MV-4-11 (cell line): ENCODE measurements at places on chromosomes 3 and 15.
A peak's percentile ranks its signal among the peaks of the same experiment; 100 is the strongest.

DNA sequence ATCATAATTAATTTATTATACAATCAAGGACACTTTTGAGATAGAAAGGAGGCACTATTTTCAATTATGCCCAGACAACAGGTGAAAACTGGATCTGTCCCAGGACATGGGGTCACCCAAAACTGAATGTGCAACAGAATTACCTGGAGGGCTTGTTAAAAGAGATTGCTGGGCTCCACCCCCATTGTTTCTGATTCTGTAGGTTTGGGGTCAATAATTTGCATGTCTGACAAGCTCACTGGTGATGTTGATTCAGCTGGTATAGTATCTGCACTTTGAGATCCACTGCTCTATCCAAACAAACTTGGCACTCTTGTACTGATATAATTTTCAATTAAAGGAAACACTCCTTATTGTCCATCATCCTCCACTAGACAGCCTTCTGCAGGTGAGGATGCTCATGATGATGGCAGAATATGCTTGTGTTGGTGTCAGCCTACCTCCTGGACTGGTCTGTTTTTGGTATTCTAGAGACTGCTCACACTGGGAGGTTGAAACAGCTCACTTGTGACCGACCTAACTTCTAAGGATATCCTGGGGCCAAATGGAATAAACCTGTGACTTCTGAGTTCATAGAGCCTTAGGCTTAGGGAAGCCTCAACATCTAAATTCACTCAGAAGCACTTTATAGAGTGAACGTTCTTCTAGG lies 2.2 kb downstream of the P2RY14 start:
- DNase-seq: no peak

GRCh38 chr15:96561593-96561992 lies 231.1 kb downstream of the NR2F2 start:
- DNase-seq: peak; percentile 4

- DNase-seq: no peak
Measured at GRCh38 chr3:188721990-188722389, 449.8 kb upstream of the TPRG1 start.

- peak; percentile 35 for DNase-seq
Measured at GRCh38 chr3:46380471-46381221, 9.9 kb downstream of the CCR5 start.

- DNase-seq: no peak
Measured at GRCh38 chr3:20852712-20853111, 666.7 kb upstream of the SGO1 start.

DNA sequence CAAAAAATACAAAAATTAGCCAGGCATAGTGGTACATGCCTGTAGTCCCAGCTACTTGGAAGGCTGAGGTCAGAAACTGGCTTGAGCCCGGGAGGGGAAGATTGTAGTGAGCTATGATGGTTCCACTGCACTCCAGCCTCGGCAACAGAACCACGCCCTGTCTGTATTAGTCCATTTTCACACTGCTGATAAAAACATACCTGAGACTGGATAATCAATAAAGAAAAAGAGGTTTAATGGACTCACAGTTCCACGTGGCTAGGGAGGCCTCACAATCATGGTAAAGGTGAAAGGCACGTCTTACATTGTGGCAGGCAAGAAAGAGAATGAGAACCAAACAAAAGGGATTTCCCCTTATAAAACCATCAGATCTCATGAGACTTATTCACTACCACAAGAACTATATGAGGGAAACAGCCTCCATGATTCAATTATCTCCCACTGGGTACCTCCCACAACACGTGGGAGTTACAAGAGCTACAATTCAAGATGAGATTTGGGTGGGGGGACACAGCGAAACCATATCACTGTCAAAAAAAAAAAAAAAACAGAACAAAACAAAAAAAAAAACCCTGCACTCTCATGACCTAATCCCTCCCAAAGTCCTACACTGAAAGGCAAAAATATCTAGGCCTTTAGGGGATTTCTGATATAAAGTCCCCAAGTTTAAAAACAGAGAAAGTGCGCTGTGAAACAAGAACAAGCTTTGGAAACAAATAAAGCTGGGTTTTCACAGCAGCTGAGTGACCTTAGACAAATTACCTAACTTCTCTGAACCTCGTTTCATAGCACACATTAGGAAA lies 224.7 kb downstream of the IGSF11 start:
- DNase-seq: no peak
